Fibroblast of pulmonary artery (primary cell): ENCODE measurements at places on chromosomes 16 and 17.

DNA sequence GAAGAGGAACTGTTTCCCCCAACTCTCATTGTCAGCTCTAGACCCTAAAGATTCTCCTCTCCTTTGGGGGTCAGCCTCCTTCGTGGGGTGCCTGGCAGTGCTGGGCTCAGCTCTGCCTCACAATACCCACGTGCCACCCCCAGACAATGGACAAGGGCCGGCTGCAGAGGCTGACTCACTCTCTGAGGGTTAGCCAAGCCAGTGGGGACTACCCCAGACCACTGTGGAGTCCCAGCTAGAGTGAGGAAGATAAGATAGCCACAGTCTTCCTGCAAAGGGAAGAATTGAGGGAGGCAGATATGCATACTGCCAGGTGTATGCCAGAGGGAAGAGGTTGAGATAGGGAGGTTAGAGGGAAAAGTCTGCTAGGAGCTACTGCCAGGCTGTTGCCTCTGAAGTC lies 13.5 kb upstream of the MTMR4 start:
- DNase-seq = peak; percentile 78

DNA sequence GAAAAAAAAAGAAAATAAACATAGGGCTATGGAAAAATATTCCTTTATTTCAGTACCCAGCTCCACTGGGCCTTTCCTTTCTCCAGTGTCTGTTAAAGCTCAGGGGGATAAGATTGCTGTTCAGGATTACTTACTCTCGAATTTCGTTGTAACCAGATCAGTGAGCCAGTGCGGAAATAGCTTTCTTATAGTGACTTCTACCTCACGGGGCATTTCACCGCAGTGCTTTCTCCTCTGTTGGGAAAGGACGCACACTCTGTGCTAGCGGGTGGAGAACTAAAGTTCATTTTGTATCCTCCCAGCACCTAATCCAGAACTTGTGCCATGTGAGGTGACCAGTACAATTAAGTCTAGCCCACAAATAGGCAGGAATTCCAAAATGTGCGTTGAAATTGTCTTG lies 38.3 kb downstream of the RPA1 start:
- DNase-seq = no peak

GRCh38 chr16:1533443-1533951 lies at the start of gene TMEM204:
TMEM204 (plus strand) TSS chr16:1533666; CDS start chr16:1534276, 610 bp downstream.
- DNase-seq = peak; percentile 68

DNA sequence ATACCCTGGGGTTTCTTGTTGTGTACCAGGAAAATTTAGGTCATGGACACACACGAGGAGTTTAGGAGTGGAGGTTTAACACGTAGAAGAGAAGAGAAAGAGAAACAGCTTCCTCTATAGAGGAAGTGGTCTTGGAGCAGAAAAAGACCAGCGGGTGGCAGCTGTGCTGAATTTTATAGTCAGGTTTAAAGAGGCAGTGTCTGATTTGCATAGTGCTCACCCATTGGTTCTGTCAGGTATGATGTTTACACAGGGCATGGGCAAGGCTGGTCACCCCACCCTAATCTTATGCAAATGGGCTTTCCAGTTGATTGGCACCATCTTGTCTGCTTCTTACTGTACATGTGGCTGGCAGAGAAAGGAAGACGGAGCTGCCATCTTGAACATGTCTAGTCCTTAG lies 309.0 kb downstream of the CDH13 start:
- DNase-seq = no peak

GRCh38 chr16:15502041-15502725 lies 67.8 kb downstream of the BMERB1 start:
- peak; percentile 87 for DNase-seq

GRCh38 chr17:49850772-49851386 lies 3.0 kb upstream of the TAC4 start:
- no peak for DNase-seq

GRCh38 chr16:51172368-51172767 lies 21.3 kb upstream of the SALL1 start:
- no peak for DNase-seq

GRCh38 chr17:43917348-43918025 lies 10.2 kb upstream of the MPP2 start:
- DNase-seq = peak; percentile 42

- no peak for DNase-seq
Observed at GRCh38 chr17:68470961-68471360, 13.7 kb upstream of the WIPI1 start.

- DNase-seq = no peak
Observed at GRCh38 chr16:49651226-49651625, 204.7 kb downstream of the ZNF423 start.

- no peak for DNase-seq
Observed at GRCh38 chr16:5216441-5217080, 119.0 kb upstream of the EEF2KMT start.

GRCh38 chr16:65634833-65635232 lies 513.0 kb upstream of the CDH11 start:
- no peak for DNase-seq

DNA sequence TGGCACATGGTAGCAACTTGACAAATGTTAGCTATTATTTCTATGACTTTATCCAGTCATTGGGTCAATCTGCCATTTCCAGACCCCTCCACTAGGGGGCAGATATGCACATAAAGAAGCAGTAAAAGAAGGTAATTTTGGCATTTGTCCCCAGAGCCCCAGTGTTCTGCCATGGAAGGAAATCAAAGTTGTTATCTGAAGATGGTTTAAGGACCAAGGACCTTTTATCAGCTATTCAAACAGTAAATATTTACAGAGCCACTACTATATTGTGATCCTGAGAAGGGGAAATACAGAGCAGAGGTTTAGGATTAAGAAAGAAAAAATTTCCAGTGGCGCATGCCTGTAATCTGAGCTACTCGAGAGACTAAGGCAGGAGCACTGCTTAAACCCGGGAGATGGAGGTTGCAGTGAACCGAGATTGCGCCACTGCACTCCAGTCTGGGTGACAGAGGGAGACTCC lies 20.0 kb downstream of the TRAF4 start:
- peak; percentile 85 for DNase-seq

GRCh38 chr17:15466131-15466530 lies 1.3 kb downstream of the CDRT4 start:
- DNase-seq = no peak

DNA sequence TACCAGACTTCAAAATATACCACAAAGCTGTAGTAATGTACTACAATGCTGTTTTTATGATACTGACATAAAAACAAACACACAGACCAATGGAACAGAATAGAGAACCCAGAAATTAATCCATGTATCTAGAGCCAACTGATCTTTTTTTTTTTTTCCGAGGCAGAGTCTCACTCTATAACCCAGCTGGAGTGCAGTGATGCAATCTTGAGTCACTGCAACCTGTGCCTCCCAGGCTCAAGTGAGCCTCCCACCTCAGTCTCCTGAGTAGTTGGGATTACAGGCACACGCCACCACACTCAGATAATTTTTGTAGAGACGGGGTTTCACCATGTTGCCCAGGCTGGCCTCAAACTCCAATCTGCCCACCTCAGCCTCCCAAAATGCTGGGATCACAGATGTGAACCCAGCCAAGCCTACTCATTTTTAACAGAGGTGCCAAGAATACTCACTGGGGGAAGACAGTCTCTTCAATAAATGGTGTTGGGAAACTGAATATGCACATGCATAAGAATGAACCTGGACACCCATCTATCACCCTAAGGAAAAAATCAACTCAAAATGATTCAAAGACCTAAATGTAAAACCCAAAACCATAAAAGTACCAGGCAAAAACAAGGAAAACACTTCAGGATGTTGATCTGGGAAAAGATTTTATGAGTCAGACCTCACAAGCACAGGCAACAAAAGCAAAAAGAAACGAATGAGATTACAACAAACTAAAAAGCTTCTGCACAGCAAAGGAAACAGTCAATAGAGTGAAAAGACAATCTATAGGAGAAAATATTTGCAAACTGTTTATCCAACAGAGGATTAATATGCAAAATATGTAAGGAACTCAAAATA lies 63.1 kb downstream of the STX8 start:
- peak; percentile 78 for DNase-seq

- DNase-seq = no peak
Observed at GRCh38 chr17:48202959-48203358, 95.4 kb downstream of the SNX11 start.

- DNase-seq = no peak
Observed at GRCh38 chr17:57852092-57852954, 2.5 kb upstream of the MRPS23 start.

DNA sequence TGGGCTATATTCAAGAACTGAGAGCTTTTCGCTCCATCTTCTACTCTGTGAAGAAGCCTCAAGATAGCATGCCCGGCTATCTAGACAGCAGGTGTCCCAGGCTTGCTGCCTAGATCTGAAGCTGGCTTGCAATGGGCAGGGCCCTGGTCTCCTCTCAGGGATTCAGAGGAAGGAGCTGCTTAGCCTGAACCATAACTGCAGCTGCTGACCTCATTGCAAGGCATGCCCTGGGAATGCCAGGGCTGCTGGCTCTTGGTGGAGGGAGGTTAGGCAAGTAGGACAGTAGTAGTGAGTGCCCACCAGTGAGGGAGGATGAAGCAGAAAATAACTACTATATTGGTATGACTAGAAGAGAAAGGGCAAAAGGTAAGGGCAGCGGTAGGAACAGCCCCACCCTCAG lies 21.3 kb upstream of the SLC35B1 start:
- DNase-seq = no peak

GRCh38 chr16:66740010-66740409 lies 11.4 kb downstream of the DYNC1LI2 start:
- peak; percentile 54 for DNase-seq

- DNase-seq = no peak
Observed at GRCh38 chr17:73612031-73612472, 32.2 kb downstream of the SDK2 start.

- DNase-seq = no peak
Observed at GRCh38 chr17:9056566-9056965, 35.3 kb downstream of the NTN1 start.

DNA sequence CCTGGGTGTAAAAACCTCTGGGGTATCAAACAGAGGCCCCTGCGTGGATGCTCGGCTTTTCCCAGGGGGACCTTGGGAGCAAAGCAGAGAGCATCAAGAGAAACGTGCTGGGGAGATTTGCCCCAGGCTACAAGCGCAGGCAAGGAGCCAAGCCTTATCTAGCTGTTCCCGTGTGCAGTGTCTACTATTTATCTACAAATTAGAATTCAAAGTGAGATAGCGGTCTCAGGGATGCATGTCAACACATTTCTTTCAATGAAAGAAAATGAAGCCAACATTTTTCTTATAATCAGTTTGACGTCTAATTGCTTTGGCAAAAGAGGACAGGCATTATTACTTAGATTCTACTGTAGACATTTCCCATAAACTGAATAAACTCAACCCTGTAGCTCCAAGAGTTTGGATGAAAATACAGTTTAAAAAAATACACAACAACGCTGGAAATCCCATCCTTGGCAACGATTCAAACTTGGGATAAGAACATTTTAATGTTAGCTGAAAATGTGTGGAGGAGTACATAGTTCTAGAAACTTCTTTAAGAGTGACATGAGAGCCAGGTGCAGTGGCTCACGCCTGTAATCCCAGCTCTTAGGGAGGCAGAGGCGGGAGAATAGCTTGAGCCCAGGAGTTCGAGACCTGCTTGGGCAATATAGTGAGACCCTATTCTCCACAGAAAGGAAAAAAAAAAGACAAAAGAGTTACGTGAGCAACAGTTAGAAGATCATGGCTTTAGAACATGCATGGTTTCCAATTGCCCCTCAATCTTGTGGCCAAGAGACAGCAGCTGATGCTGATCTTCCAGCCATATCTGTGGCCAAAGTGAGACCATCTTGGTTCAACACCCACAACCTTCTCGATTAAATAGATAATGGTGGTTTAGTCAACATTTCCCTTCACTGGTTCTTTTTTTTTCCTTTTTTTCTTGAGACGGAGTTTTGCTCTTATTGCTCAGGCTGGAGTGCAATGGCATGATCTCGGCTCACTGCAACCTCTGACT lies 7.2 kb downstream of the SPNS3 start:
- DNase-seq = peak; percentile 63

DNA sequence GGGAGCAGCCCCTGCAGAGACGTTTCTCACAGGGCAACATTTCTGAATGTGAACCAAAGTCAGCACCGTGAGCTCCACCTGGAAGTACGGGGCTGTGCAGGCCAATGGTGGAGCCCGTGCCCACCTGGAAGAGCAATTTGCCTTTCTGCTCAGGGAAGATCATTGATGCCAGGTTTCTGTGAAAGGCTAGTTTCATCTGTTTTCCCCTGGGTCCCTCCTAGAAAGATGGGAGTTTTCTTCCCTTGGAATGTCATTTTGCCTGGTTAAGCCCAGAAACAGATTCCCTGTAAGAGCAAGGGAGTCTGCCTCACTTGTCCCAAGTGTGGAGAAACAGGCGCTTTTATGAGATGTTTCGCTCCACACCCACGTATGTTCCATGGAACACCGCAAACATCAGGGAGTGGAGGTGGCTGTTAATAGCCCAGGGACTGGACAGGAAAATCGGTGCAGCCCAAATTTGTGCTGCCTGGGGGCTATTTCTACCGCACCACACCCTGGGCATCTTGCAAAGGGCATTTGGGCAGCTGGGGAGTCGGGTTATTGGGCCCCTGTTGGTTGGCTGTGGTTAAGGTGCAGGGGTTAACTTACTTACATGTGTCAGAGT lies 2.6 kb downstream of the SLC6A4 start:
- no peak for DNase-seq

DNA sequence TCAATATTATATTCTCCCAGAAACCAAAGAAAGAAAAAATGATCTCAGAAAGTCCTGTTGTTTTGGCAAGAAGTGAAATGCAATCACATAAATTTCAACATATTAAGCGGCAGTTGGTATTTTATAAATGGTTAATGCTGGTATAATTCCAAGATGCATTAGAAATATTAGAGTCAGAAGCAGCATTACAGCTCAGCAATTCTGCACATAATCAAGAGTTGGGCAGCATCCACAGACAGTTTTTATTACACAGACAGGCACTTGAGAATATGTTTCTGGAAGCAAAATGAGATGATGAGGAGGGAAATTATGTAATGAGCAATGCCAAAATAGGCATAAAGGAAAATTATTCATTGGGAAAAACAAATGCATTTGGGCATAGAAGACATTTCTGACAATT lies 148.1 kb downstream of the KCNJ2 start:
- DNase-seq = no peak

GRCh38 chr17:27471321-27472269 lies 15.3 kb downstream of the KSR1 start:
- no peak for DNase-seq

DNA sequence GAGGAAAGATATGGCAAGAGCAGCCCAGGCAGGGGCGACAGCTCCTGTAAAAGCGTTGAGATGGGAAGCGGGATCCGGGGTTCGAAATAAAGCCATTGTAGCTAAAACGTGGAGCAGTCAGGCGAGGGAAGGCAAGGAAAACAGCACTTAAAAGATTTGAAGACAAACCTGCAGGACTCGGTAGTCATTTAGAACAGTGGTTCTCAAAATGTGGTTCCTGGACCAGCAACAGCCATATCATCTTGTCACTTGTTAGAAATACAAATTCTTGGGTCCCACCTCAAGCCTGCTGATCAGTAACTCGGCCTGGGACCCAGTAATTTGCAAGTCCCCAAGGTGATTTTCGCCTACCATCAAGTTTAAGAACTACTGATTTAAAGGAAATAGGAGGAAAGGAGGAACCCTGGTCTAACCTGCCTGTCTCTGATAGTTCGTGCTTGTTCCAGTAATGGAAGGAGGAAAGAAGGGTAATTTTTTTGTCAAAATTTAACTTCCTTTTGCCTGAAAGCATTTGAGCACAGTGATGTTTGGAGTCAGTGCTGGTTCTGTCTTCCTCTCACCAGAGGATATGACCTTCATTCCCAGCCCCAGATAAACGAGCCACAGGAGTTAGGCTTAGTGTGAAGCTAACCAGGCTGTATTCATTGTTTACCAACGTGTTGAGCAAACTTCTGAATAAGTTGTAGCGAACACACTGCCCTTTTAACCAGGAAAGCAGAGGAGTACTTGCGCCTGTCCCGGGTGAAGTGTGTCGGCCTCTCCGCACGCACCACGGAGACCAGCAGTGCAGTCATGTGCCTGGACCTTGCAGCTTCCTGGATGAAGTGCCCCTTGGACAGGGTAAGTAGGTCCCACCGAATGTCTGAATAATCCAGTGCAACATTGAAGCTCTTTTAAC lies 1.1 kb downstream of the ORC6 start:
- peak; percentile 49 for DNase-seq
